ENCODE measurements at places on chromosomes 11 and 22.

- no peak for DNase-seq
Measured at GRCh38 chr11:107006076-107006833, 12.0 kb downstream of the GUCY1A2 start.

- DNase-seq, result no peak
Measured at GRCh38 chr11:15276621-15277020, 161.9 kb downstream of the INSC start.

DNA sequence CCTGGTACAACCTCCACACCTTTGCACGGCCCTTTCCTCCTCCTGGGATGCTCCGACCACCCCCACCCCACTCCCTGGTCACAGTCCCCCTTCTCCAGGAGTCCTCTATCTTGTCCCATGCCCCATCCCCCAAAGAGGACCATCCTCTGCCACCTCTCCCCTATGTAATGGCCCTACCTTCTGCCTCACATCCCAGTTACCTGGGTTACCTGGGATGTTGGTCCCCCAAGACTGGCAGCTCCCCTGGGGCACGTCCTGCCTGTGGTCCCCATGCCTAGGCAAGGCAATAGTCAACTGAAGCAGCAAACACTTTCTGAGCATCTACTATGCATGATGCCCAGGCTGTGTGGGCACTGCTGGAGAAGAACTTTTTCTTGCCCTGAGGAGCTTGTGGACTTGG is 8.7 kb downstream of the ACTN3 start:
- no peak for DNase-seq

DNA sequence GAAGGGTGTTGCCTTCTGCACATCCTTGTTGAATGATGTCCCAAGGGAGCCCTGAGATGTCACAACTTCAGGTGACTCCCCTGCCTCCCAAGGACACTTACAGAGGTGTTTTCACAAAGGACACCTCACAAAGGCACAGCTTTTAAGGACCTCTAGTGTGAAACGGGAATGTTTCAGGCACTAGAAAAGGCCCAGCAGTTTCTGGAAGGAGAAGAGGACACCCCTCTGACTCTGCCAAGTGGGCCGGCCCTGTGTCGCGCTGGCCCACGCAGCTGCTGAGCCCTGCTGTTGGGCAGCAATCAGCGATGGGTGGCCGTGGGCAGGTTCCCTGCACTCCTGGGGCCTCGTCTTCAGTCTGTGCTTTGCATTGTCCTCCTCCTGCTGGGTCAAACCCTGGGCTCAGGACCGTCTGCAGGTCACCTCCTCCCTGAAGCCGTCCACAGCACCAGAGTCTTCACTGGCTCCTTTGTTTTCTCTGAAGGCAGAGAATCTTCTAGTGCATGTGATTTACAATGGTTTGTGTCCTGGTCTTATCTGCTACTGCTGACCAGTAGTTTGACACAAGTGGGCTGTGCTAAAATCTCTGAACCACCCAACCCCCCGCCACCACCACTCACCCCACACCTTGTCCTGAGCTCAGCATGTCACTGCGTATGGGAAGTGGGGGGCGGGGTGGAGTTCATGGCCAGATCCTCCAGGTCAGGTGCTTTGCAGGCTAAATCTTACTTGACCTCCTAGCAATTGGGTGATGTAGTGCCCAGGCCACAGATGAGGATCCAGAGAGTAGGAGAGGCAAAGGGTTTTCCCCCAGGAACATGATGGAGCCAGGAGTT is 3.2 kb downstream of the LINC01488 start:
- no peak for DNase-seq

DNA sequence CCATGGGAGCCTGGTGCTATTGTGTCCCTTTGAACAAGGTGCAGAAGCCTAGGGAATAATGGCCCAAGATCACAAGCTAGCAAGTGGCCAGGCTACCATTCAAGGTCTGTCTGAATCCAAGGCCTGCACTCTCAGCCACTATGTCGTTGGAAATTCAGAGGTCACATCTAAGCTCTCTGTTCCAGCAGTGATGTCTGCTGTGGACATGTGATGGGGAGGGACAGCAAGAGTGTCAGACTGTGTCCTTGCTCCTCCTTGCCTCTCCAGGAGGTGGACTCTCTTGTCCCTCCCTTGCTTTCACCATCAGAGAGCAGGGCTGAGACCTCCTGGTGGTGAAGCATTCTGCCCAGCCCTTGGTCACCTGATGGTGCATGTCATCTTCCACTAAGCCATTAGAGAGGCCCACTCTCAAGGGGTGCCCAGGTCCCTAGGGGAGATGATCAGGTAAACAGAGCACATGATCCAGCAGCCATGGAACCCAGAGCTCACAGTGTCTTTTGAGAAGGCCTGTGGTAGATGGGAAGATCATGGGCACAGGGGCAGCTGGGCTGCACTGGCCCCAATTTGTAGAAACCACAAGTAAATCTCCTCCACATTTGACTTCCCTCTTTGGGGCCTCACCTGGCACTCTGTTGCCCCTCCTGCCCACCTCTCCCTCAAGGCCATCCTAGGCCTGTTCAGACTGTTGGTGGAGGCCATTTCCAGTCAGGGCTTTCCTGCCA is 37.1 kb upstream of the SUSD2 start:
- no peak for DNase-seq

GRCh38 chr11:44823868-44824267 is 97.1 kb downstream of the TSPAN18 start:
- DNase-seq, result no peak

- no peak for DNase-seq
Measured at GRCh38 chr11:45777127-45777969, 27.6 kb upstream of the SLC35C1 start.

DNA sequence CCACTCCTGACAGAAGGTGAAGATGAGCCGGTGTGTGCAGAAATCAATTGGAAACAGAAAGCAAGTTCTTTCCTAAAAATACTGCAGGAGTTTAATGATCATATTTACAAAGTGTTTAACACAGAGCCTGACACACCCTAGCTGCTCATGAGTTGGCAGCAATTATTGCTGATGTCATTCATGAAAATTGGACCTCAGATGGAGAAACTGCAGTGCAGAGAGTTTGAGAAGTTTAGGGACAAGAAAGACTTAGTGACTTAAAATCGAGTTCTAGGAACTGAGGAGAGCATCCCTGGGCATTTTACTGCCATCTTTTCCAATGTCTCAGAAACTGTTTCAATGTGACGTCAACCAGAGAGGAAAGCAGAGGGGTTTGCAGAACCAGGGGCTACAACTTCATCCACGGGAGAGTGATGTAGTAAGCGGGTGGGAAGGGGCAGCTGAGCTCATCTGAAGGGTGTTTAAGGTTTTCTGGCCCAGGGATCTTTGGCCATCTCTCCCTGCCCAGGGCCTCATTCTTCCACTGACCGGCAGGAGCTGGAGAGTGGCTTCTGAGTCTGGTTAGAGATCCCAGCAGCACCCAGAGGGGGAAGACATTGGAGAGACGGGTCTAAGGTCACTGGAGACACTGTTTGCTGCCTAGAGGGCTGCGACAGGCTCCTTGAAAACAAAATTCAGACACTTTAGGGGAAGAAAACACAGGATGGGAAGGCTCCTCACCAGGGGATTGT is 21.1 kb upstream of the IGLL5 start:
- DNase-seq, result no peak

GRCh38 chr11:118610225-118610772 is 2.9 kb downstream of the PHLDB1 start:
- DNase-seq, result peak; percentile 44

GRCh38 chr11:35413598-35413997 is 5.8 kb downstream of the SLC1A2 start:
- DNase-seq, result no peak

DNA sequence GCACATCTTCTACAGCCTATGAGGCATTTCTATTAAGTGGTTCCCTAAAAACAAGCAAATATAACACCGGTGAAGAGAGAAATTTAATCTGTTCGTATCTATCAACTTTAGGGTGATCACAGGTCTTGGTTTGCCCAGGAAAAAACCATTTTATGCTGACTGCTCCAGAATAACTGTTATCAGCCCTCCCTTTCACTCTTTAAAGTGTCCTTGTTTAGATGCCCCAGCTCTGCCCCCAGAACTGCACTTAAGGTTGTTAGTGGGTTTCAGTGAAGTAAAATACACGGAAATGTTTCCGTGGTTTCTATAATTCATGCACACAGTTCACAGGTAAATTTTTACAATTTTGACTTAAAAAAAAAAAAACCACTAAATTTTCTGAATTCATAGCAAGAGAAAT is 70.0 kb downstream of the NARS2 start:
- no peak for DNase-seq

GRCh38 chr11:104432981-104433380 is 269.0 kb upstream of the PDGFD start:
- no peak for DNase-seq

DNA sequence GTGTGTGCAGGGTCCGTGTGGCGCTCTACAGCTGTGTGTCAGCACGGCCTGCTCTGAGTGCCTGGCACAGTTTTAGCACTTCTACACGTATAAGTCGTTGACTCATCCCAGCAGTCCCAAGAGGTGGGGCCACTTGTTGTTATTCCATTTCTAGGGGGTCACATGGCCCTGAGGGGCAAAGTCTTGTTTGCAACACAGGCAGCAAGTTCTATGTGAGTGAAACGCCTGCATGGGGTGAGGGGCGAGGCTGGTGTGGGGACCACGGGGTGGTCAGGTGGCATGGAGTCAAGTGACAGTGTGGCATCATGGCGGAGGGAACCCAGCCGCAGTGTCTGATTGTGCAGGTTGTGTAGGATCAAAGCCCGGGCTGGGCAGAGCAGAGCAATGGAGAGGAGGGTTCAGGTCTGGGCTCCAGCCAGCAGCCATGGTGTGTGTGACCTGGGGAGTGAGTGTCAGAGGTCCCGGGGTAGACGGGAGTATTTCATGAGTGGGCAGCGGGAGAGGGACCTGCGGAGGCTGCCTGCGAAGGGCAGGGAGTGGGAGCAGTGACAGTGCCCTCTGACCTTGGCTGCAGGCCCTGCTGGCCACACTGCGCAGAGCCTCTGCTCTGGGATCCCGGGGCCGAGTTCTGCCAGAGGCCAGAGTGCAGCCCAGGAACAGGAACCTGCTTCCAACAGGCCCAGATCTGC is 27.9 kb downstream of the SHANK3 start:
- DNase-seq, result no peak

- DNase-seq, result no peak
Measured at GRCh38 chr11:92070026-92070889, 154.4 kb upstream of the FAT3 start.

DNA sequence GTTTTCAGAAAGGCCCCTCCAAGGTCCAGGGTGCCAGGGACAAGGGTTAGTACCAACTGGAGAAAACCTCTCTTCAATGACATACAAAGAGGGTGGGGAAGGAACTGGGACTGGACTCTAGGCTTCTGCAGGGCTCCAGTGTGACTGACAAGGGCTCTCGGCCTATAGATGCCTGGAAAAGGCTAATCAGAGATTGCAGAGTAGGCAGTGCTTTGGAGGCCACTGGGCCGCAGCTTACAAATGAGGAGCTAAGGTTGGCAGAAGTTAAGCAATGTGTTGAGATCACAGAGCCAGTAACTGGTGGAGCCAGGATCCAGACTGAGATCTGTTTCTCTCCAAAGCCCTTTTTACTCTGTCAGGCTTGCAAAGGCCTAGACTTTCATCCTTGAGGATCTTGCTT is 7.4 kb upstream of the DGKZ start:
- peak; percentile 22 for DNase-seq

DNA sequence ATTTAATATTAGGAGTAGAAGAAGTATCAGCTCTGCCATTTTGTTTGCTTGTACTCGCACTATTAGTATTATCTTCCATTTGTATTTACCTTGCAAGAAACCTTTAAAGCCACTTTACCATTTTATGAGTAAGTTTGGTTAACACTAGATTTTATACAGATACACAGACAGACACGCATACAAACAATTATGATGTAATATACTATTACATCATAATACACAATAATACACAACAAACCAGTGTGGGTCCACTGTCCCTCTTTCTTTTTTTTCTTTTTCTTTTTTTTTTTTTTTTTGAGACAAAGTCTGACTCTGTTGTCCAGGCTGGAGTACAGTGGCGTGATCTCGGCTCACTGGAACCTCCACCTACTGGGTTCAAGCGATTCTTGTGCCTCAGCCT is 170.3 kb upstream of the NARS2 start:
- no peak for DNase-seq

GRCh38 chr11:12640355-12640754 is 33.9 kb upstream of the TEAD1 start:
- DNase-seq, result no peak

DNA sequence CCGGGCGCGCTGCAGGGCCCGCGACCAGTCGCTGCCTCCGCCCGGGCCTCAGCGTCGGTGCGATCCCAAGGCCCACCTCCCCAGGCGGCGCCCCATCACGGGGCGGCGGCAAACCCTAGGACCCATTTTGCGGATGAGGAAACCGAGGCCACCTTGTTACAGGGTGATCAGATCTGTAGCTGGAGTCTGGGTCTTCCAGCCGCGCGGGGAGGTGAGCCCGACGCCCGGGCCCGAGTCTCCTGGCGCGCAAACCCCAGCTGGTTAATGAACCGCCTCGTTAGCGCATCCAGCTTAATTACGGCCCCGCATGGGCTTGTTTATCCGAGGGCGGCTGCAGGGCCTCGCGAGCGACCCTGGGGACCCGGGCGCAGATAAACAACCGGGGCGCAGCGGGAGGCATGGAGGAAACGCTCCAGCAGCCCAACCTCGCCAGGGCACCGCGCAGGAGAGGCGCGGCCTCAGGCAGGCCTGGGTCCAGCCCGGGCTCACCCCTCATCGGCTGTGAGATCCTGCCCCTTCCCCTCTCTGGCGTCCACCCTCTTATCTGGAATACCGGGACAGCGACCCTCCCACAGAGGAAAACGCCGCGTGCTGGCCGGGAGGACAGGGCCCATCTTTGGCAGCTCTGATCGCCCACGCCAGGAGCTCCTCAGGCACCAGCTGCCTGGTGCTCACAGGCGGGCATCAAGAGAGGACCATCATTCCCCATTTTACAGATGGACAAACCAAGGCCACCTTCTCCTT is 14.7 kb downstream of the OTUB1 start:
- DNase-seq, result no peak

GRCh38 chr11:1923201-1923956 is 3.9 kb downstream of the TNNT3 start:
- peak; percentile 32 for DNase-seq

DNA sequence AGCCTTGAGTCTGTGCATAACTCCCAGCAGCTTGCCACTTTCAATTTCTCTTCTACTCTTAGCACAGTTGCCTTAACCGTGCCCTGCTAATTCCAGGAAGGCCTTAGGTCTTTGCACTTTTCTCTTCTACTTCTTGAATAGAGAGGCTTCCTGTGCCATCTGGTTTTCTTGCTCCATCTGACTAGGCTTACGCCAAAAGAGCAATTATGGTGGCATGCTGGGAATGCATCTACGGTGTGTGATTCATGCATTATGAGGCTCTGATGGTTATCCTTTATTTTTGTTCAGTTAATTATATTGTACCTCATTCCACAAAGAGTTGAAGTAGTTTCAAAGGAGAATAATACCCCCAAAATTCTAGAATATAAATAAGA is 29.4 kb downstream of the SIK2 start:
- no peak for DNase-seq

GRCh38 chr22:28935713-28936112 is 52.3 kb downstream of the ZNRF3 start:
- no peak for DNase-seq

GRCh38 chr11:99988471-99988837 is 698.6 kb upstream of the ARHGAP42 start:
- DNase-seq, result no peak

GRCh38 chr11:13317293-13318080 is 39.9 kb downstream of the BMAL1 start:
- DNase-seq, result no peak

- DNase-seq, result no peak
Measured at GRCh38 chr11:45182902-45183301, 36.5 kb downstream of the PRDM11 start.

GRCh38 chr11:7696424-7696823 is 9.9 kb downstream of the OVCH2 start:
- DNase-seq, result no peak
